IPS-NIHi11 (cell line): ENCODE measurements at places on chromosomes 1 and 21.

DNA sequence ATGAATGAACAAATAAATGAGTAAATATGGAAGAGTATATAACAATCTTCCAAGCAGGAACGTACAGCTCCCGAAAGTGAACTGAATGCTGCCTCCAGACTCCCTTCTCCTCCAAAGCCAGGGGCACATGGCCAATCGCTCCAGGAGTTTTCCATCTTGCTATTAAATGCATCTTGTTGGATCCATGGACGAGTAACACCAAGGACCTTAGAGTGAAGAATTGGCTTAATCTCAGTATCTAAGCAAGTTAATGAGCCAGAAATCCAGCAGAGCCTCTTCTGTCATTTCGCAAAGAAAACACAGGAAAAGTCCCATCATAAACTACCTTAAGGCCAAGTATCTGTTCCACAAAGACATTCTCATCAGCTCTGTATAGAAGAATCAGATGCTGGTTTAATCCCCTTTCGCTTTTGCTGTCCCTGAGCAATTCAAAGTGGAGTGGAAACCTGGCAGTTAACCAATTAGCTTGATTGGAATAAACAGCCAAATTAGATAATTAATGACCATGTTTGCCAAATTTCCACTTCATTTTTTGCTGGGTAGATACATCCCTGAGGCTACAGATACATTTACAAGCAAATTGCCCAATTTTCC lies 116.0 kb downstream of the MIS18A start:
- no peak for DNase-seq

- DNase-seq = no peak
Measured at GRCh38 chr1:86450847-86451246, 17.9 kb upstream of the CLCA1 start.

DNA sequence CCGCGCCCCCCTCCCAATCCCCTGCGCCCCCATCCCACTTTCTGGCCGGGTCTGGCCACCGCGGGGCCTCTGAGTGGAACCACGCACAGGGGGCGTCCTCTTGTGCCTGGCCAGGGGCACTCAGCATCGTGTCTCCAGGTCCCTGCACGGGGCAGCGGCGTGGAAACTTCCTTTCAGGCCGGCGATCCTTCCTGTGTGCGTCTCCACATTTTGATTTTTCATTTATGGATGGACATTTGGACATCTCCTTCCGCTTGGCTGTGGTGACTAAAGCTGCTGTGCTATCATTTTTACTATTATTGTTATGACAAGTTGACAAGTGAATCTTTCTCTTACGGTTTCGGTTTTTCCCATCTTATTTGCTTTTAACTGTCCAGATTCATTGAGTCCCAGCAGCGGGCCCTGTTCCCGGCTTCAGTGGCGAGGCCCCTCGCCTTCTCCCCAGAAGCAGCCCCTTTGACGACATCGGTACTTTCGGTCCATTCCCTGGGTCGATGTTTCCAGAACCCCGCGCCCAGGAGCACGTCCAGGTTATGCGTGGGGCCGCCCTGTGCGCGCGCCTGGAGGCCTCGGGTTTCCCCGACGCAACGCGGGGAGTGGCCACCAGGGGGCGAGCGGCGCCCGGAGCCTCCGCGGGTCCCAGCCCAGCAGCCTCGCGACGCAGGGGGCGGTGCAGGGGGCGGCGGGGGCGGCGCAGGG lies 12.4 kb upstream of the SLC19A1 start:
- peak; percentile 86 for DNase-seq

- no peak for DNase-seq
Measured at GRCh38 chr1:230866171-230867070, 1.9 kb downstream of the C1orf198 start.

DNA sequence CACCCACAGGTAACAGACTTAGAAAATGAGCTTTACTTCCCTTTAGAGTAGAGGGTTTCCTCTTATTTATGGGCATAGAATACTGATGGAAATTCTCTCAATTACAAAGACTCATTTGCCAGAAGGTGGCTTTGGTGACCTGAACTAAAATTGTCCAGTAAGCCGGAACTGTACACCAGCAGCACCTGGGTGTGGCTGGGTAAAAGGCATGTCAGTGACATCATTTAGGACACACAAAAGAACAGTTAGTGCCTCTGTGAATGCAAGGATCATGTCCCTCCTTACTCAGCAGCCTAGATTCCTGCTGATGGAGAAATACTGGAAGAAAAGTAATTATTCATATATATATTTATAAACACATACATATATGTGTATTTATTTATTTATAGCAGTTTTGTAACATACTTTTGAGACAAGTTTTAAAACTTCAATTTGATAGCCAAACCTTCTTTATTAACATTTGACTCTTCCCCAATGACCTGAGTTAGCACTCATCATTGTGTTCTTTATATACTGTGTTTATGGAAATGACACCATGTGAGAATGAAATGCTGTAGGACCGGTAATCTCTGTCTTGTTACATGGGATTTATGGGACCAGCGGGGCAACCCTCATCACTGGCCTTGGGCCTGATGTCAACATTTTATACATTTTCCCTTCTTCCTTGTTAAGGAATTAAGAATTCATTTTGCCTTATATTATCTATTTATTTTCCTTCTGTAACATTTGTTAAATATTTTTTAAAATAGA lies 274.4 kb downstream of the BRINP2 start:
- no peak for DNase-seq

DNA sequence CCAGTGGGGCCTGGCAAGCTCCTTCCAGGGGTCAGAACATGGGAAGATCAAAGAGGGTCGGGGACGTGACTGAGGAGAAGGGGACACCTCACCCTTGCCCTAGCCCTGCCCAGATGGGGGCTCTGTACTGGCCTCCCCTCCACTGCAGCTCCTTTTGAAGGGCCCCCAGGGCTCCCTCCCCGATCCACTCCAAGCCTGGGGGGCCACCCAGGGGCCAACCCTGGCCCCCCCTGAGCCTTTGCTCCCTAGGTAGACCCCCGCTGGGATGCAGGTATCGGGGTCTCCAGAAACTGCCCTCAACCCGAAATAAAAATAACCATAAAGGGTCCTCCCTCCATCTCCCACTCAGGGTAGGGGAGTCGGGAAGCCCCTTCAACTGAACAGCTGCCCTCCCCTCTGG lies 37.4 kb upstream of the FAM131C start:
- no peak for DNase-seq

DNA sequence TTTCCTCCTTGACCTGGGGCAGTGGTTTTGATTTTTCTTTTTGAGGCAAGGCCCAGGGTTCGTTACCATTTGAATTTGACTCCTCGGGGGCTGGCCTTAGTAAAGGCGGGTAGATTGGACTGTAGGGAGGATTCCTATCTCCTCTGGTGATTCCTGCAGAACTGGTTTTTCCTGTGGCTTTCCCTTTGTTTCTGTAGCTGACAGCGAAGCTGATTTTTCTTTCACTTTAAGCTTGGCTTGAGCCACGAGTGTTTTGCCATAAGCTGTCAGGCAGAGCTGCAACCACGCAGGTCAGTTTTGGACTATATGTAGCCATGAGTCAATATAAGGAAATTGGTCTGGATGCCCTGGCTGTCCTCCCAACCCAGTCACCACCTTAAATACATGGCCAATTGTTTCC lies 28.7 kb upstream of the KCNJ15 start:
- peak; percentile 37 for DNase-seq

DNA sequence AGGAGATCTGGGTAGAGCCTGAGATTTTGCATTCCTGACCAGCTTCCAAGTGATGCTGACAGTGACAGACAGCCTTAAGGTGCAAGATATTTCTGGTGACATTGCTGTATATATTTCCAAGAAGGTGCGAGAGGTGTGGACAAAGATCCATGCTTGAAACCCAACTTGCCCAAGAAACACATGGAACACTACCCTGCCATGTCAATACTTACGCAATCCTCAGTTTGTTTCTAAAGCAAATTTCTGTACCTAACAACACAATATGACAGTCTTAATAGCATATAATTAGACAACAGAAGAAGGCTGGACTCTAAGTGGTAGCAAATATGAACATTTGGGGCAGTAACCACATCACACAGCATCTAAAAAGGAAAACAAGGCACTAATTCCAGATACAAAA lies 260.4 kb downstream of the DSCAM start:
- DNase-seq = no peak

DNA sequence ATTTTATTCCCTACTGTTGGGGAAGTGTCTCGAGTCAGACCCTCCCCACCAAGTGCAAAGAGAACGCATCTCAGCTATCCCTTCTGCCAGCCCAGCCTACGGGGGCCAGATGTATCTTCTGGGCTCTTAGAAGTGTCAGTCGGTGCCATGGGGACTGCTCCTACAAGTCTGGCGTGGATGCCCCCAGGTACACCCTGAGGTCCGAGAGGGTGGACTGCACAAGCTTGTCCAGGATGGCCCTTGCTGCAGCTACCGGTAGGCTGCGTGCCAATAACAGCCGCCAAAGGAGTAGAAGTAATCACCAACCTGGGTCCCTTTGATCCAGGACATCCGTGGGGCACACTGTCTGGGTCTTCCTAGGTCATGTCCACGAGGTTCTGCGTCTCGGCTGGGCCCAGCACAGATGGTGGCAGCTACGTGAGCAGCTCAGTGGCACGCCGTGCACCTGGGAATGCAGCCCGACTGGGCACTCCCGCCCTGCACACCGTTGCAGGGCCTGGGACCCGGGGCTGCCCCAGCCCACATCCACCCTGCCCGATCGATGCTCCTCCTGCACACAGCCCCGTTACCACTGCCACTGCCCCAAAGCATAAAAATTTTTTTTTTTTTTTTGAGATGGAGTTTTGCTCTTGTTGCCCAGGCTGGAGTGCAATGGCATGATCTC lies 8.8 kb upstream of the SSU72 start:
- DNase-seq = no peak

DNA sequence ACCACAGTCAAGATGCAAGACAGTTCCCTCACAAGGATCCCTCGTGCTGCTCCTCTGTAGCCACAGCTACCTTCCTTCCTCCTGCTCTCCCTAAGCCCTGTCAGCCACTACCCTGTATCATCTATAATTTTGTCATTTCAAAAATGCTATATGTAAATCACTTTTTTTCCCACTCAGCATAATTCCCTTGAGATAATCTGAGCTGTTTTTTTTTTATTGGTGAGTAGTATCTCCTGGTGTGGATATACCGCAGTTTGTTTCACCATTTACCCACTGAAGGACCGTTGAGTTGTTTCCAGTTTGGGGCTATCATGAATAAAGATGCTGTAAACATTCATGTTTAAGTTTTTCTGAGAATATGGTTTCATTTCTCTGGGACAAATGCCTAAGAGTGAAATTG lies 88.2 kb downstream of the HUNK start:
- no peak for DNase-seq
